ENCODE measurements at places on chromosomes 3 and 15. TPM values are rescaled to one million over a fixed set of nuclear protein-coding genes. Genes with fewer than 3 reads are reported as not detected.

Gene SLC12A1
- 0.02 TPM for polyA plus RNA-seq

Gene ACTC1
- polyA plus RNA-seq, result 0.52 TPM

Gene ZNF662
- polyA plus RNA-seq, result 2.8 TPM

Gene CCR9
- 1.3 TPM for polyA plus RNA-seq

Gene CNTN3
- polyA plus RNA-seq, result 0.30 TPM

Gene KIF7
- 1.8 TPM for polyA plus RNA-seq

Gene FRMD4B
- 8.1 TPM for polyA plus RNA-seq

Gene PSMA4
- polyA plus RNA-seq, result 176 TPM

Gene RAB7A
- 150 TPM for polyA plus RNA-seq

Gene PCBP4
- polyA plus RNA-seq, result 12.8 TPM

All from spleen (tissue), 13 donors.